ENCODE measurements at places on chromosomes 7 and 10. TPM values are rescaled to one million over a fixed set of nuclear protein-coding genes. Genes with fewer than 3 reads are reported as not detected.

The PVRIG gene
- not detected for total RNA-seq

The MAT1A gene
- total RNA-seq = not detected

GRCh38 chr7:68180761-68181160 is 1184.1 kb downstream of the TYW1 start:
- DNase-seq = no peak

DNA sequence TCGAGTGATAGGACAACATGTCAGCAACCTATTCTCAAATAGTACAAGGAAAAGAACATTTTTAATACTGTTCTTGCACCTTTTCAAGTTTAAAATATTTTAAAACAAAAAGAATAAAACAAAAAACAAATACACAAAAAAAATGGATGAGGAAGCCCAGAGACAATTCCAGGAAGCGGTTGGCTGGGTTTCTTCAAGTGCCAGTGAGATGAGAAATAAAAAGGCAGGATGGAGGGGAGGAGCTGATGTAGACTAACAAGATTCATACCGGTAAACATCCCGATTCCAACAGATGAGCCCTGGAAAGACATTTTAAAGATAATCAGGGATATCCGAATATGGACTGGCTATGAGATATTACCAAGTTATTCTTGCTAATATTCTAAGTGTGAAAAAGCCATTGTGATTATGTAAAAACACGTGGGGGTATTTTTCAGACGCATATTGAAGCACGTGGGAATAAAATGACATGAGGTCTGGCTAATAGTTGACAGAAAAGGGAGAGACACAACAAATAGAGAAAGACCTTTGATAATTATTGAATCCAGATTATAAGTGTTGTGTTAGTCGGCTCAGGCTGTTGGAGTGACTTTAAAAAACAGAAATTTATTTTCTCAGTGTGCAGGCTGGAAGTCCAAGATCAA is 101.3 kb upstream of the LRRC4 start:
- DNase-seq = no peak

- no peak for DNase-seq
These were observed 8.8 kb upstream of the ZNF503 start for GRCh38 chr10:75410132-75411005.

DNA sequence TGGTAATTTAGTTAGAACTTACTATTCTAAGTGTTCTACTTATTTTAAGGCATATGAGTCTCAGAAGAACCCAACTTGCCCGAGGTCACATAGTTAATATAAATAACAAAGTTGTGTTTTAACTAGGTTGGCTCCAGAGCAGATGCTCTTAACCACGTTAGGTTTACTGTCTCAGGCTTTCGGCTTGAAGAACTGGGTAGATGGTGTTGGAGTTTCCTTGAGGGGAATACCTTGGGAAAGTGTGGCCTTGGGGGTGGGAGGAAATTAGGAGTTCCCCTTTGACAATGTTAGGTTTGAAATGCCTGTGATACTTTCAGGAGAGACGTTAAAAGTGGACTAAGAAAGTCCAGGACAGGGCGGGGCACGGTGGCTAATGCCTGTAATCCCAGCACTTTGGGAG is 9.6 kb downstream of the ZNF398 start:
- DNase-seq = peak; percentile 54

DNA sequence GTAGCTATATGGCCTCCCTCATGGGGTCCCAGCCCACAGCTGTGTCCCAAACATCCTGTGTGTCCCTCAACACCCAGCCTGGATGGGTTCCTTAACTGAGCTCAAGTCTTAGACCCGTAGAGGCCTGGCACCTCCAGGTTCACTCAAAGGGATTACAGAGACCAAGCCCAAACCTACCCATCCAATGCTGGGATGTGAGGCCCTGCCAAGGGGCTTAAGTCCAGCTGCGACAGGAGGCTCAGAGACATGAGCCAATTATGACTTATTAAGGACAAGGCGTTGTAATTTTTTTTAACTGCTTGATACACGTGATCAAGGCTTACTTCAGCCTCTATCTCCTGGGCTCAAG is 105.6 kb upstream of the RET start:
- DNase-seq = no peak

GRCh38 chr10:27446091-27446918 is 57.8 kb upstream of the RAB18 start:
- peak; percentile 37 for DNase-seq

DNA sequence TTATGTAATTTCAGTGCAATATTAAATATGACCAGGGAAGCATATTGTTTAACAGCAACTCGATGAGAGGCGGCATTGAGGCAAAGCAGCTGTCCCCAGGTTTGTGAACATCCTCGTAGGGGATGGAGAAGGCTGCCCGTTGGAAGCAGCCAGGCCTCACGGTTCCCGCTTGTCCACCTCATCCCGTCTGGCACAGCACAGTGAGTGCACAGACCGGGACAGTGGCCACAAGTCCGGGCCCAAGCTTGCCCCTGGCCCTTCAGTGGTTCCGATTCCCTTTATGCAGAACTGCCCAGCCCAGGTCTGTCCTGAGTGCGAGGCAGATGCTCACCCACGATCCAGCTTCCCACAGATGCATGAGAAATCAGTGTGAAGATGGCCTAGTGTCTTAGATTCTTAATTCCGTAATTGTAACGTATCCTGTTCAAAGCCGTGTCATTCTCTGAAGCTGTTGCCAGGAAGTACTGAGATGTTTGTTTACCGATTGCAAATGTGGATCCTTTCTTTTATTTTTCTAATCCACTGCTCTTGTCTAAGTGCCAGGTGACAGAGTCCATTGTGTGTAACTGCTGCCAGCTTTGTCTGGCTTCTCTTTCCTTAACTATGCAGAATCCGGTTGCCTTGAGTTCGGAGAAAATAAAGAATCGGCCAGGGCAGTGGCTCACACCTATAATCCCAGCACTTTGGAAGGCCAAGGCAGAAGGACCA is 35.5 kb downstream of the PFKP start:
- peak; percentile 88 for DNase-seq

- no peak for DNase-seq
These were observed 5.1 kb downstream of the SHH start for GRCh38 chr7:155807065-155807671.

- DNase-seq = no peak
These were observed 125.7 kb downstream of the FOXP2 start for GRCh38 chr7:114540291-114540690.

GRCh38 chr7:25122373-25122772 is 2.7 kb downstream of the CYCS start:
- DNase-seq = peak; percentile 16
